ENCODE measurements at places on chromosomes 6 and 20.

- DNase-seq: peak; percentile 33
Observed at GRCh38 chr6:73452107-73452461, at the start of gene CGAS. Gene CGAS (minus strand): TSS chr6:73452297. CDS start chr6:73452181, 116 bp downstream.

- no peak for DNase-seq
Observed at GRCh38 chr6:17482711-17483110, 89.3 kb downstream of the CAP2 start.

DNA sequence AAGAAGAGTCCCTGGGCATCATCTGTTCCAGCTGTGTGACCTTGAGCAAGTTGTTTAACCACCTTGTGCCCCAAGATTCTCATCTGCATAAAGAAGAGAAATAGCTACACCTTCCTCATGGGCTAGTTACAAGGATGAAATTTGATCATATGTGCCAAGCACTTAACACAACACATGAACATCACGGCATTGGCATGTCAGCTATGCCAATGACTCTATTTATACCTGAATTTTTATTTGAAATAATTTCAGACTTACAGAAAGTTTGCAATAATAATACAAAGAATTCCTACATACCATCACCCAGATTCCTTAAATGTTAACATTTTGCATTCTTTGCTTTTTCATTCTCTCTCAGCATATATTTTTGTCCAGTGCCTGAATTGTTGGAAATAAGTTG is 21.0 kb upstream of the TCF15 start:
- no peak for DNase-seq

DNA sequence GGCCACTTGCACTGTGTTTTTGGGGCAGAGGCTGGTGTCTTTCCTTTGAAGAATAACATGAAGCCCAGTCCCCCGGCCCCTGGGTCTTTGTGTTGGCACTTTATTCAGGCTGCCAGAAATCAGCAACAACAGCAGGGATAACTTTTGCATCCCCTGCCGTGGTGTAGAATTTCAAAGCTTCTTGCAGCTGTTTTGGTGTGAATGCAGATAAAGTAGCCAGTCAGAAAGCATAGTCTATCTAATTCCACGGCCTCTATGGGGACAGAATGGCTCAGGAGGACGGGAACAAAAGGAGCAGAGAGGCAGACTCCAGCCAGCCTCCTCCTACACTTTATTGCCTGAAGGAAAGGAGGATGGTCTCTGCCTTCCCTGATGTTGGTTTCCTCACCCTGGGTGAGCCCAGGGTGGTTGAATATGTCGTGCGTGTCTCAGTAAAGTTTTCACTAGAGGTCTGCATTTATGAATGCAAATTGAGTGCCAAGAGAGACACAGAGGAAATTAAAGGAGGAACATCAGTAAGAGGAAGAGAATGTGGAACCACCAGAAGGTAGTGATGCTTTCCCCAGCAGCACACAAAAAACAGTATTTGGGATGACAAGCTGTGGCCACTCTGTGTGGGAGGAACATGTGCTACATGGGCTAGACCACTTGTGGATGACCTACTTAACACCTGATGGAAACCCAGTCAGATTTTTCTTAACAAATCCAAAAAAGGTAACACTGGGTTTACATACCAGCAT is 125.9 kb upstream of the TRAF3IP2 start:
- DNase-seq: no peak

DNA sequence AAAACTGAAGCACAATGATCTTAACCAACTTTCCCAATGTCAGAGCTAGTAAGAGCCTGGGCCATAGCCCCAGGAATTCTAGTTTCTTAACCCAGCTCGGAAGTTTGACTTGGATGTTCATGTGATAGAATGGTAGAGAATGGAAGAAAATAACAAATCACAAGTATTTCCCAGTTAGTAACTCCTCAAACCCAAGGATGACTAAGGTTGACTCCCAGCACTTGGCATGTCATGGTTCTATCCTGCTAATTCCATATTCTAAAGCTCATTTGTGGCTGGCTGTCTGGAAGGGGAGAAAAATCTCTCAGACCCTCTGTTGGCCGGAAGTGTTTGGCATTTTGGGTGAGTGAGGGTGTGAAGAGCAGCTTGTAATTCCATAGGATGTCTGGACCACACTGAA is 248.7 kb downstream of the RFPL4B start:
- no peak for DNase-seq

DNA sequence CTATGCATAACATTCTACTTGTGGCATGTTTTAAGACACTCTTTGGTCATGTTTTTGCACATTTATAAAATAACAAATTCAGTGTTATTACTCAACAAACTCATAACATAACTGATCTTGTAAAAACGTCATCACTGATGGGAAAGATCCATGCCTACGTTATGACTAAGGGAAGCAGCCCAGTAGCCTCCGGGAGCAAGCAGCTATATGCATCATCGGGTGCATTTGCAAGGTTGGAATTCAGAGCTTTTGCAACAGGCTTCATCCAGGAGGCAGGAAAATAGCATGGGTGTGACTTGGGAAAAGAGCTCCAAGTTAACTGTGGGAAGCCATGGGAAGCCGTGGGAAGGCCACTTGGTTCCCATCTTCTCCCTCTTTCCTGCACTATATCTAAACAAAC is 271.6 kb upstream of the SGK1 start:
- no peak for DNase-seq

DNA sequence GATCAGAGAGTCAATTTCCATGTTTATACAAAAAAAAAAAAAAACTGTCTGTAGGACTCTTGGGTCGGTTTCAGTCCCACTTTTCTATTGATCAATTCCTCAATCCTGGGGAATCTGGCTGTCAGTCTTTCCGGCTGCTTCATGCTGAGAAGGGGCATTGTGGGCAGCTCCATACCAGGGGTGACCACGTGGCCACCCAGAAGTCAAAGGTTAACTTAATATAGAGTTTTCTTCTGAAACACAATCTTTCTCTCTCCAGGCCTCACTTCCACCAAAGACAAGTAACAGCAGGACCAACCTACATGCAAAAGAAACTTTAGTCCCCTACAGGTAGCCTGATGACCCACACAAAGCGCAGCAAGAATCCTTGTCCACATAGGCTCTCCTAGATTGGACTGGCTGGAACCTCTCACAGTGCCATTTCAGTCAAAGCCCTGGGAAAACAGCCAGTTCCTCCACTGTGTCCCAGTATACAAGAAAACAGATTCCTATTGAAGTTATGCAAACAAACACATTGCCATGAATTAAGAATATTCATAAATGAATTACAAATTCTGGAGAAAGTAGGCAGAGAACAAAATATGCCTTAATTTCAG is 18.5 kb upstream of the SERPINB9 start:
- DNase-seq: no peak

GRCh38 chr6:66402873-66403272 is 695.8 kb upstream of the EYS start:
- DNase-seq: no peak

- no peak for DNase-seq
Observed at GRCh38 chr6:87182940-87183339, 27.6 kb downstream of the ZNF292 start.

DNA sequence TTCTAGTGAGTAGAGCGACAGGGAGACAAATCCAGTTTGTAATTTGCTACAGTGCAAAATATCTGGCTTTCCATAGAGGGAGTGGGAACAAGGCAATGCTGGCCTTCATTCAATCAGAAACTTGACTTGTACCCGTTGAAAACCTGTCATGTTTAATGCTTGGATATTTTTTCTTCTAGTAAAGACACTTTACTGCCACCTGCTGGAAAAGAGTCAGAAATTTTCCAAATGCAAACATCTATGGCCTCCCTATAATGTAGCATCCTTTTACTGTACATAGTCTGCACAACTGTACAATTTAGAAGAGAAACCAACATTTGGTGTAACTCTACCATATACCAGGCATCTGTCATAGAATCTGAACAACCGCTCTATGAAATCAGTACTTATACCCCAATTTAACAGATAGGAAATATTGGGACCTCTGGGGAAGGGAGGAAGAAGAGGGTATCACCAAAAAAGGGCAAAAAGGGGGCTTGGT is 16.7 kb upstream of the TBC1D20 start:
- no peak for DNase-seq

DNA sequence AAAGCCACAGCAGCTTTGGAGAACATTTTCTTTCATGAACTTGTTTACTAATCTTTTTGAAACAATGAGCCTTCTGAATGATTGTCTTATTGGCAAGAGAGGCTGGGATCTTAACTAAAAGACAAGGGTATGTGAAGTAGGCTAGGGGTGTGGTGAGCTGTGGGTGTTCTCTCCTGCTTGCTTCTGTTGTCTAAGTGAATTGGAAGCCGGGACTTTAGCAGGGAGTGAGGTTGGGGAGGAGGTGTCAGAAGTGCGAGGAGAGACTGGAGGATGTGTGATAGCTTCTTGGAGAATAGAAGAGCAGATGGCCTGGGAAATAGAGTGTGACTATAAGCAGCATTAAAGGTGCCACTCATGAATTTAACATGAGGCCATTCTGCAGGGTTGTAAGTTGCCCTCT is 562.8 kb downstream of the UTRN start:
- no peak for DNase-seq

DNA sequence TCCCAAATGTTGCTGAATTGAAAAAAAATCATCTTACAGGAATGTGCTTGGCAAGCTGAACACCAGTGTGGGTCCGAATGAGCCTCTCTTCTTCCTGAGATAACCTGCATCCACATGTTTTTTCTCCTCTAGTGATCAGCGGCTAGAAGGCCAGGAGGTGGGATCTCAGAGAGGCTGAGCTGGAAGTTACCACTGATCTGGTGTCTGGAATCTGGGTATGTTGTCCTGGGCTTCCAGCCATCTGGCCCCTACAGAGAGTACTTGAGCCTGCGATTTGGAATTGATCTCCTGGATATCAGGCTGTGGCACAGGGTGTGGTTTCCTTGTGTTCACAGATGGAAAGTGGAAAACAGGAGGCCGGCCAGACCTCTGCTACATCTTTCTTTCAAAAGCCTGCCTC is 35.9 kb downstream of the SULF2 start:
- no peak for DNase-seq

DNA sequence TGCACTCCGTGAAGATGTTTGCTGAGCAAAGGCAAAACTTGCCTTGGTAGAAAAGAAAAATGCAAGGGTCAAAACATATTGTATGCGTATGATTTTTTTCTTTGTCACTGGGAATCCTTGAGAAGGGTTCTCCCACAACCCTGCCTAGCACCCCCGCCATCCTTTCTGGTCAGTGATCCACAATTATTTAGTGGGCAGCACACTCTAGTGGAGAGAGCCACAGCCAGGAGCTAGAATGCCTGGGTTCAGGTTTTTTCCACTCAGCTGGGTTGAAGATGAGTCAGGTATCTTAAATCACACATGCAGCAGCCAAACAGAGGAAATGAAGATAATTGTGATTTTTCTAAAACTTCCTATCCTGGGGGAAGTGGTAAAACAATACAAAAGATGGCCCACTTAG is 243.1 kb downstream of the PKHD1 start:
- no peak for DNase-seq

- no peak for DNase-seq
Observed at GRCh38 chr6:33118525-33119123, 42.8 kb downstream of the HLA-DPB1 start.

- DNase-seq: no peak
Observed at GRCh38 chr6:168628732-168629245, 187.8 kb downstream of the SMOC2 start.

- DNase-seq: no peak
Observed at GRCh38 chr6:2355150-2355549, 109.7 kb upstream of the GMDS start.

DNA sequence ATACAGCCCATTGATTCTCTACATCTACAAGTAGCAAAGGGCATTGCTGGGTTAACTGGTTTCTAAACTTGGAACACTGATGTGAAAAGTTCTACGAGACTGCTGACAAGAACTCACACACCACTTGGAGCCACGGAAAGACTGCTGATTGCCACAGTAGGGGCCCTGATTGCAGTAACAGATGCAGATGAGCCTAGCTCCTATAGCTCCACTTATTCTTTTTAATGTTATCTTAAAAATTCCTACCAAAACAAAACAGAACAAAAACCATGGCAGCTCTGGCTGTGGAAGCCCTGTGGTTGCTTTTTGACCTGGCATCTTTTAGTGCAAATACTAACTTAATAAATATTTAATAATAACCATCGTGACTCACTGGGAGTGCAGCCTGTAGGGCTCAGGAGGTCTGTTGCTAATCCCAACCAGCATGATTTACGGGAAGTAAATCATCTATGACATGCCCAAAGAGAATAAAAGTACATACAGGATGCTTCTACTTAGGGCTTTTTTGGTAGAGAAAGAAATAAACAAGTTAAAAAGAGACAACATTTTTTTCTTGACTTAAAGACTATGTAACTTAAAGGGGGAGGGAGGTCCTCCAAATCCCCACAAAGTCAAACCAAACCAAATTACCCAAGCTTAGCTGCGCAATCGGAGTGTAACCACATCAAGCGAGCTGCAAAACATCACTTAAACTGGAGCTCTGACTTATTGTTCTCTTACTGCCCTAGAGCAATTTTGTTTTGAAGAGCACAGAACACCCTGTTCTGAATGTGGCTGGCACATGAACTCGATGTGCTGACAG is 87.2 kb downstream of the FKBP5 start:
- DNase-seq: peak; percentile 28

DNA sequence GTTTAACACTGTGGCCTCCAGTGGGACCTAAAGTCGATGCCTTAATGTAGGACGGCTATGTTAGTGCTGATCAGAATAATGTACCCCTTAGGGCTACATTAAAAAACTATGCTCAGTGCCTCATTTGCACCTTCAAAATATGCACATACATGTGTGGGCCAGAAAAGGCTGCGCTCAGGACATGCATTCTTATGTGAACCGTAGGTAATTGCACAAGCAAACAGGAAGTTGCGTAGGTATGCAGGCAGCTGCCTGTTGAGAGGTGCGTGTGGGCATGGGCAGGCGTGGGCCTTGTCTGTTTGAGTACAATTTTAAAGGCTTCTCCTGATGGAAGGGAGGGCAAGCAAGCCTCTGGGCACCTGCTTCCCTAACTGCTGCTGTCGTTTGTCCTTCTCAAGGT is 116.2 kb upstream of the JAG1 start:
- DNase-seq: no peak

GRCh38 chr6:81939766-81940165 is 187.3 kb upstream of the TENT5A start:
- DNase-seq: no peak
